AML-193 (cell line): ENCODE measurements at places on chromosomes 3 and 15.

GRCh38 chr3:160450846-160451245 is 1.3 kb upstream of the TRIM59 start:
- no peak for DNase-seq

DNA sequence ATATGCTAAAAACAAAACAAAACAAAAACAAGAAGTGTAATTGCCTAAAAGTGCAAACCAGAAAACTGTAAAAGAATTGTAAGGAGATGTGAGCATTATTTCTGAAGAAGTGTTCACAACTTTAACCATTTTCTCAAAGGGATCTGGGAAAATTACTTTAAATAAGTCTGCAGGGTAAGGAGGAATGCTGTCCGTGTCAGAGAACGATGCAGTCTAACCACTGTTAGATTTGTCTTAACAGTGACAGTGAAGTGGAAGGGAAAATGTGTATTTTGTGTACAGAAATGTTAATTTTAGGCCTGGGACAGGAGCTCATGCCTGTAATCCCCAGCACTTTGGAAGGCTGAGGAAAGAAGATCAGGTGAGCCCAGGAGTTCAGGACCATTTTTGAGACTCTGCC is 95.7 kb downstream of the DLG1 start:
- DNase-seq: no peak

- DNase-seq: no peak
Observed at GRCh38 chr3:145182196-145182911, 978.6 kb downstream of the PLOD2 start.

DNA sequence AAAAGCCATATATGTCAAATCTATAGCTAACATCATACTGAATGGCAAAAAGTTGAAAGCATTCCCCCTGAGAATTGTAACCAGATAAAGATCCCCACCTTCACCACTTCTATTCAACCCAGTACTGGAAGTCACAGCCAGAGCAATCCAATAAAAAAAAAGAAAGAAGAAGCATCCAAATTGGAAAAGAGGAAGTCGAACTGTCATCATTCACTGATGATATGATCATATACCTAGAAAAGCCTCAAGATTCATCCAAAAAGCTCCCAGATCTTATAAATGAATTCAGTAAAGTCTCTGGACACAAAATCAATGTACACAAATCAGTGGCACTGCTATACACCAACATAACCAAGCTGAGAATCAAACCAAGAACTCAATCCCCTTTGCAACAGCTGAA is 97.4 kb downstream of the CBLB start:
- DNase-seq: no peak

GRCh38 chr15:62337934-62338333 is 172.8 kb upstream of the C2CD4B start:
- DNase-seq: no peak

DNA sequence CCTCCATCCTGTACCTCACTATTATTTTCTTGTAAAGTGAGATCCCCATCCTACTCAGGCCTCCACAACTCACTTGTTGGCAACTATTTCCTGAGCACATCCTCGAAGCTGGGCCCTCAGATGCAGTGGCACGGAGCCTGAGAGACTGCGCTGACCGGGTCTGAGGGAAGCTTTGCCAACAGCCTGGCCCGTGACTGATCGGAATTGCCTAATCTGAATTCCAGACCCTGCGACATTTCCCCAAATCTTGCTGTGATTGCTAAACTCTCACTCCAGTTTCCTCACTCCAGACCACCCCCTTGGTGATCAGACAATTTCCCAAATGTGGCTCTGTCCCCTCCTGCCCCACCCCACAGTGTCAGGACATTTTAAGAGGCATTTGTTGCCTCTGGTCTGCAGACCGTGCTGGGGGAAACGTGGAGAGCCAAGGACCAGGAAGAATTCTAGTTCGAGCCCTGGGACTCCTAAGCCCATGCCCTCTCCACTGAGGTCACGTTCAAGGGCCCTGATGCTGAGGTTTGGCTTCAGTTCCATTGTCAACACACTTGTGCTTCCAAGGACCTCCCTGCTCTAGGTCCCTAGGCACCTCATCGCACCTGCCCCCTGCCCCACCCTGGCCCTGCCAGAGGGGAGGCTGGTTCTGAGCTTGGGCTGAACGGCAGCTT is 22.8 kb downstream of the KLHL25 start:
- DNase-seq: no peak

DNA sequence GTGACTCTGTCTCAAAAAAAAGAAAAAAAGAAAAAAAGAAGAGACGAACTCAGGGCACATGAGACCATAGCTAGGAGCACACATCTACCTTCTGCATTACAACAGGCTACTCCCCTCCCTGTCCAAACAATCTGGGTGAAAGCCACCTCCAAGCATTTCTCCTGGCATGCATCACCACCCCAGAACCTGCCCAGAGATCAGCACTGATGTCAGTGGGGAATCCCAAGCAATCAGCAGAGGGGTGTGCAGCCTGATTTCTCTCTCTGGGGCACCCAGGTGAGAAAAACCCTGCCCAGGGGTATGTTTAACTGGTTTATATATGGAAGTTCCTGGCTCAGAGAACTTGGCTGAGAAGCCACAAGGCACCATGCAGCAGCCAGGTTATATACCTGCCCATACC is 59.4 kb downstream of the CDC25A start:
- no peak for DNase-seq

- no peak for DNase-seq
Observed at GRCh38 chr3:152400887-152401286, 132.2 kb downstream of the MBNL1 start.

DNA sequence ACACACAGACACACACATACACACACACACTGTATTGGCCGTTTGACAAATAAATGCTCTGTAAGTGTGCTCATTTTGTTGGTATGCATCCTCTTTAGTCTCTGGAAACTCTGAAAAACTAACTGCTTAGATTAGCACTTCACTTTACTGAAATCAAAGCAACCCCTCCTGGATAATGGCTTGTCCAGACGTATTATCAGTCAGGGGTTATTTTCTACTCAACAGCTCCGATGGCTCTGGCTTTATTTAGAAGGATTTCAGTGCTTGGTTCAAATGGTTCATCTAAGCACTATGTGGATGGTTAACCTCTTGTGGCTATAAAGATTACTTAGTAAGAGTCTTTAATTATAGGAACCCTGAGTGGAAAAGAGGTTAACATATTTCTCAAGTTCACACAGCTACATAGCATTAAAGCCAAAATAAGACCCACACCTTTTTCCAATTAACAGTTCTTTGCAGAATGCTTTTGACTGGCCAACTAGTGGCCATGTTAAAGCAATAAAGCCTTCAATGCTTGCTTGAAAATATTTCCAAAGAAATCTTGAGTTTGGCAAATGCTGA is 516.1 kb upstream of the NAALADL2 start:
- DNase-seq: no peak

GRCh38 chr3:189249987-189250386 is 78.2 kb downstream of the TPRG1 start:
- DNase-seq: no peak

DNA sequence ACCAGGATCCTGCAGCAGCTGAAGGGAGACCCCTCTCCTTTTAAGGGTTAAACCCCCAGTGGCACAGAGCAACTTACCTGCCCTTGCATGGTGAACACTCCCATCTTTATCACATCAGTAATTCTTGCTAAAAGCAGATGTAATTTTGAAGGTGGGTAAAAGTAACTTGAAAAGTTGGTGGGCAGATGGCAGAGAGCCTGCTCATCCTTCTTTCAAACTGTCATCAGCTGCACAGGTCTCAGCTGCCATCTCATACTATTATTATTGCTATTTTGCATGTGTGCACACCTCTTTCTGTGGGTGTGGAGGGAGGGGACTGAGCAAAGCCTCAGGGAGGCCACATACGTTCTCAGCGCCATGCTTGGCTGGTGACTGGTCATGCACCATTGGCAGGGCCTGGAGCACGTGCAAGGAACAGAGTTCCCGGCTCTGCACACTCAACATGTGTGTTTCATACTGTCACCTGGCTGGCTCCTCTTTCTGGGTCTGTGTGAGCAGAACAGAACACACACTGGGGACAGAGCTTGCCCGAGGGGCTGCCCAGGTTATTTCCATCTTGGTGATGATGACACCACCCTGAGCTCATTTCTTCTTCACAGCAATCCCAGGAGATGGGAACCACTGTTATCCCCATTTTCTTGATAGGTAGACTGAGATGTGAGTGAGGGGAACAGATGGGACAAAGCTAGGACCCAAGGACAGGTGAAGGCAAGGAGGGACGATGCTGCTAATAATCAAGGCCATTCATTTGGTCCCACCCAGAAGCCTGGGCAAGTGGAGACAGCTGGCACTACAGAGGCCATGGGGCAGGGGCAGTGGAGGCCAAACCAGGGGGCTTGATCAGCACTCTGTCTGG is 95.8 kb upstream of the KLF13 start:
- DNase-seq: no peak

- DNase-seq: no peak
Observed at GRCh38 chr15:37002041-37002672, 98.2 kb downstream of the MEIS2 start.

- no peak for DNase-seq
Observed at GRCh38 chr3:166799-167198, 29.8 kb upstream of the CHL1 start.

GRCh38 chr15:99631255-99631654 is 65.5 kb downstream of the MEF2A start:
- peak; percentile 46 for DNase-seq

GRCh38 chr3:49910409-49911123 is 6.9 kb upstream of the MST1R start:
- no peak for DNase-seq

DNA sequence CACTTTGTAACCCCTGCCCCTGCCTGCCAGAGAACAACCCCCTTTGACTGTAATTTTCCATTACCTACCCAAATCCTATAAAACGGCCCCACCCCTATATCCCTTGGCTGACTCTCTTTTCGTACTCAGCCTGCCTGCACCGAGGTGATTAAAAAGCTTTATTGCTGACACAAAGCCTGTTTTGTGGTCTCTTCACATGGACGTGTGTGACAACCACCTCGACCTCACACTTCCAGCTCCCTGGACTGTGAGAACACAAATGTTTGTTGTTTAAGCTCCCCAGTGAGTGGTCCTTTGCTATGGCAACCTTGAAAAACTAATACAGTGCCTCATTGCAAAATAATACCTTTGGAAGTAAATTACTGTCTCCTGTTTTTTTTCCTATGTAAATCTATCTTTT is 299.2 kb upstream of the POU1F1 start:
- DNase-seq: no peak

GRCh38 chr15:74258456-74259291 is 22.5 kb downstream of the CCDC33 start:
- no peak for DNase-seq

DNA sequence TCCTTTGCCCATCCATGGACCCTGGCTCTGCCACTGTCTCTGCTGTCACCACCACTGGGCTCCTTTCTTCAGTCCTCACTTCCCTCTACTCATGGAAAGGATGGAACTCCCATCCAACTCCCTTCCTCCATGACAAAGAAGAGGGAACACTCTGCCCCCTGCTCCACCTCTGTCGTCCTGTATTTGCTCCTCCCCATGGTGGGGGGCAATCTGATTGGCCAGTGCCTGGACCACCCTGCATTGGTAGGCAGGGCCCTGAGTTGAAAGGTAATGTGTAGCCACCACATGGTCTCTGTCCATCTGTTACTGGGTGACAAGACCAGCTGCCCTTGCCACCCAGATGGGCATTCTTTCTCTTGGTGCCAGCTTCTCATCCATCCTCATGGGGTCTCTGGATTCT is 20.7 kb upstream of the HEG1 start:
- no peak for DNase-seq

DNA sequence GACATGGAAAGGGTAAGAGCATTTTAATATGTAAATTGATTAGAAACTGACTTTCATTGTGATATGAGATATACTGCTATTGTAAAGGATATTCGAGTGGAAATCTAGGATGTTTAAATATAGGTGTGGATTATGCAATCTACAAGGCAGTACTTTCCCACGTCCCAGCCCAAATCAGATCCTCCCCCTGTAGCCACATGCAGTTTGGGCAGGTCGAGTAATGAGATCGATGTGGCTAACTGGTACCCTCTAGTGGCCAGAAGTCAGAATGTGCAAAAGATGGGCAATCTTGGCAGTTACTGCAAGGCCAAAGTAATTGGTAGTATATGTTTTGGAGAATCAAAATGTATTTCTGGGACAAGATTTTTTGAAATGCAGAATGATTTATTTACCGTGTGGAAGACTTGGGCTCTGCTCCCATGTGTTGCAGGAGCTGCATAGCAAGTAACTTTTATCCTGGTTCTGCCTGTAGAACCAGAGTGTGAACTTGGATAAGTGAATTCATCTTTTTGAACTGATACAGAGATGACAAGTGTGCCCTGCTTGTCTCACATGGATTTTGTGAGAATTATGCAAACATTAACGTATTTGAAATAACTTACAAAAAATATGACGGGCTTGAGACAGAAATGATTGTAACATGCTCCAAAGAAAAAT is 94.5 kb upstream of the ADAMTSL3 start:
- DNase-seq: peak; percentile 58

DNA sequence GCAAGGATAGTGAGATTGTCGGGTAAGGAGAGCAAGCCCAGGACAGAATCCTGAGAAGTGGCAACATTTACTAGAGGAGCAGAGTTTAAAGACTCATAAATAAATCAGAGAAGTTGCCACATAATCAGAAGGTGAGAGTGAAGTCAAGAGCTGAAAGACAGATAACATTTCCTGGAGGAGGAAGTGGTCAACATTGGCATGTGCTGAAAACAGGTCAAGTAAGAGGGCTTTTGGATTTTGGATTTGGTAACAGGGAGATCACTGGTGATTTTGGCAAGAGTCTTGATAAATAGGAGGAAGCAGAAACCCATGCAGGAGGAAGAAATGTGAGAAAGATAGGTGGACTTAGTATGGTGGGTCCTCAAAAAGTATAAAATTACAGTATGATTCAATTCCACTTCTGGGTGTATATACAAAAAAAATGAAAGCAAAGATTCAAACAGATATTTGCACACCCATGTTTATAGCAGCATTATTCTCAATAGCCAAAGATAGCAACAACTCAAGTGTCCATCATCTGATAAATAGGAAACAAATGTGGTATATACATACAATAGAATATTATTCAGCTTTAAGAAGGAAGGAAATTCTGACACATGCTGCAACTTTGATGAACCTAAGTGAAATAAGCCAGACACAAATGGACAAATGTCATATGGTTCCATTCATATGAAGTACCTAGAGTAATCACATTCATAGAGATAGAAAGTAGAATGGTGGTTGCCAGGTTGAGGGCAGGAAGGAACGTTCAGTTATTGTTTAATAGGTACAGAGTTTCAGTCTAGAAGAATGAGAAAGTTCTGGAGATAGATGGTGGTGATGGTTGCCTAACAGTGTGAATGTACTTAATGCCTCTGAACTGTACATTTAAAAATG is 27.3 kb upstream of the MBNL1 start:
- peak; percentile 87 for DNase-seq

DNA sequence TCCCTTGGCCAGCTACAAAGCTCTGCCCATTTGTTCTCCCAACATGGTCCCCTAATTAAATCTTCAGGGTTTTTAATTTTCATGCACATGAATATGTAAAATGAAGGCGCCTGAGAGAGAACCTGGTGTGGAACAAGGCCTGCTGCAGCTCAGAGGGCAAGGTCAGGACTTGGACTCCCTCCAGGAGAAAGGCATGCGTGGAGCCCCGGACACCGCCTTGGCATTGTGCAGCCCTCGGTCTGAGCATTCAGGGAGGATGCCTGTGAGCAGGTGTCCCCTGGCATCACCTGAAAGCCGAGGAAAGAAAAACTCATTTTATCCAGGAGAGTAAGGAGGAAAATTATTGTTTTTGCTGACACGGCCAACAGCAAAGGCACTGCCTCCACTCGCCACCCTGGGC is 33.8 kb upstream of the EPHB1 start:
- DNase-seq: no peak

- DNase-seq: no peak
Observed at GRCh38 chr3:131147534-131147933, 120.9 kb downstream of the NEK11 start.

GRCh38 chr3:111691293-111691909 is 96.3 kb upstream of the ZBED2 start:
- DNase-seq: peak; percentile 69
